ENCODE measurements at places on chromosomes 7 and 10. TPM values are rescaled to one million over a fixed set of nuclear protein-coding genes. Genes with fewer than 3 reads are reported as not detected.
A peak's percentile ranks its signal among the peaks of the same experiment; 100 is the strongest.

- DNase-seq: no peak
These were observed 92.7 kb downstream of the RSU1 start for GRCh38 chr10:16724509-16724908.

- no peak for DNase-seq
These were observed at the start of gene MMP21 for GRCh38 chr10:125775491-125776106. Gene MMP21 (minus strand): TSS chr10:125775821. CDS start chr10:125775821, 0 bp downstream.

- no peak for DNase-seq
These were observed 4.7 kb upstream of the CREB5 start for GRCh38 chr7:28407651-28408050.

GRCh38 chr10:70125918-70126552 lies 6.6 kb downstream of the AIFM2 start:
- DNase-seq: peak; percentile 41

- no peak for DNase-seq
These were observed 173.1 kb downstream of the KIAA1217 start for GRCh38 chr10:24382045-24382444.

GRCh38 chr7:98922392-98923187 lies 44.3 kb downstream of the TRRAP start:
- DNase-seq: no peak

GRCh38 chr7:130900471-130901076 lies 166.6 kb upstream of the KLF14 start:
- no peak for DNase-seq

GRCh38 chr7:19128856-19129255 lies 11.4 kb upstream of the TWIST1 start:
- no peak for DNase-seq

Gene FBXL13
- 0.97 TPM for total RNA-seq

Gene CFAP69
- total RNA-seq: 2.0 TPM

Gene OPTN
- total RNA-seq: 6.9 TPM

Gene NODAL
- 151 TPM for total RNA-seq
